ENCODE measurements at places on chromosomes 7 and 10.

GRCh38 chr7:88689821-88690220, 69.7 kb upstream of the ZNF804B start:
- DNase-seq: no peak

- peak; percentile 76 for DNase-seq
Measured at GRCh38 chr7:127391591-127392181, 822 bp downstream of the ZNF800 start.

- DNase-seq: no peak
Measured at GRCh38 chr7:55261386-55261770, 103.8 kb upstream of the LANCL2 start.

- no peak for DNase-seq
Measured at GRCh38 chr10:72831696-72832409, 61.7 kb upstream of the OIT3 start.

GRCh38 chr7:136664537-136664936, 203.9 kb upstream of the CHRM2 start:
- DNase-seq: no peak

GRCh38 chr7:964401-965231, 10.1 kb upstream of the ADAP1 start:
- peak; percentile 74 for DNase-seq

DNA sequence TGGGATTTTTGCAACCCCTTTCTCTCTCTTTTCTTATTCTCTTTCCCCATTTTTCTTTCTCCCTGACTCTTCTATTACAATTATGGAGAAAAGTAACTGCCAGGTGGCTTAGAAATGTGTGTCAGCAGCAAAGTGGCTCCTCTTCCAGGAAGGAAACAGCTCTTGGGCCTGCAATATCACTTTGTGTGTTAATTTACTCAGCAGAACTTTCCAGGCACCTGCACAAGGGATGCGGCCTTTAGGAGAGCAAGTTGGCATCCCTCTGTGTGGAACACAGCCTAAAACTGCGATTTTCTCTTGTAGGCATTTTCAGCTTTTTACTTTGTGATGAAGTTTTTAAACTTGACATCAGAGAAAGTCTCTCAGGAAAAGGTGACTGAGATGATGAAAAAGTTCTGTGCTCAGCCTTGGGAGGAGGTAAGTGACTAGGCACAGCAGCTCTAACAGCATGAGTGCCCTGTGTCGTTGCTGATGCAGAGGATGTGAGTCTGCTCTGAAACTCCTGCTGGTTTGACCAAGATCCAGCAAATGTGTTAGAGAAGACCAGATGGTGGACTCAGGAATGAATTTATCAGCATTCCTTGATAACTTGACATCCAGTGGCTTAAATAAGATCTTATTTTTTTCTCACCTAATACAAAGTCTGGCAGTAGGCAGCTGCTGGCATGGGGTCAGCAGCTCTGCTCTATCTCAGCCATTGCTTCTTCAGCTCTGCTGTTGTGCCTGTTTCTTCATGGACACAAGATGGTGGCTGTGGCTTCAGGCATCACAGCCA, 47.4 kb upstream of the CC2D2B start:
- no peak for DNase-seq

DNA sequence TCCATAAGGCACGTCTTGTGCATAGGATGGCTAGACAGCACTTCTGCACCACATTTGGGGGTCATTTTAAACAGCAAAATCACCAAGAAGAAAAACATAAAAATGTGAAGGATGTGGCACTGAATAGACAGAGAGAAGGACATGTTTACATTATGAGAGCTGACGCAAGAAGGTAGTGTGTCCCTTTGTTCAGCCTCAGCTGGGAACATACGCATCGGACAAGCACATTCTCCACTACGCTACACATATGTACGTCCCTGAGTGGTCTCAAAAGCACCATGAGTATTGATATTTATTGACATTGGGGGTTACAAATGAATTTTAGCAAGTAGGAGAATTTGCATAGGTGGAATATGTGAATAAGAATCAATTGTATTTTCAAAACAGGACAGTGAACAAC, 20.2 kb downstream of the DDC start:
- no peak for DNase-seq

DNA sequence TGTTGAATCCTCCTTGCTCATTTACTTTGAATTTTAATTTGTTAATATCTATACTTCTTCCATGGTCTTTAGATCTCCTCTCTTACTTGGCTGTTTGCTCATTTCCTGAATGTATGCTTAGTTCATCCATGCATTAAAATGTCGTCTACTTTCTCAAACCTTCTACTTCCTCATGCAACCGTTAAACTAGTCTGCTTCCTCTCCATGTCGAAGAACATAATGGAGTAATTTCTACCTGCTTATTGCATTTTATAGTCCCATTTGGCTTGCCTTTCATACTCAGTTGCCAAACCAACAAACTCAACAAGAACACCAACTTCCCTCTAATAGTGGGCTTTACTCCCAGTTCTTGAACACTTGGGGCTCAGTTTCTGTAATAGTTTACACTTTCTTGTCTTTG, 43.8 kb upstream of the SEMA3D start:
- no peak for DNase-seq

DNA sequence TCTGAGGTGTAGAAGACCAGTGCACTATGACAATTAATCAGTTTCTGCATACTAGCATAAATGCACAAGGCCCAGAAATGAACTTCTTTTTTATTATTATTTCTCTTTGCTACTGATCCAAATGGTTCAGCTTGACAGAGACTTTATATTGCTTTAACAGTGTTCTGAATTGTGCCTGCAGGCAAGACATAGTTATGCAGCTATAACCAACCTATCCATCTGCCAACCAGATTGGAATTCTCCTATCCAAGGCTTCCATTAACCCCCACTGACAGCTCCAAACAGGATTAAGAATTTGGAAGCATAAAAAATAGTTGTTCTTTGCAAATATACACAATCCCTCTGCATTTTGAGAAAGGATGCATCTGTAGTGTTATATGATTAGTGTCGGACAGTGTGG, 98.2 kb downstream of the BTRC start:
- no peak for DNase-seq

- DNase-seq: peak; percentile 57
Measured at GRCh38 chr10:113313048-113313602, 239.7 kb upstream of the HABP2 start.

DNA sequence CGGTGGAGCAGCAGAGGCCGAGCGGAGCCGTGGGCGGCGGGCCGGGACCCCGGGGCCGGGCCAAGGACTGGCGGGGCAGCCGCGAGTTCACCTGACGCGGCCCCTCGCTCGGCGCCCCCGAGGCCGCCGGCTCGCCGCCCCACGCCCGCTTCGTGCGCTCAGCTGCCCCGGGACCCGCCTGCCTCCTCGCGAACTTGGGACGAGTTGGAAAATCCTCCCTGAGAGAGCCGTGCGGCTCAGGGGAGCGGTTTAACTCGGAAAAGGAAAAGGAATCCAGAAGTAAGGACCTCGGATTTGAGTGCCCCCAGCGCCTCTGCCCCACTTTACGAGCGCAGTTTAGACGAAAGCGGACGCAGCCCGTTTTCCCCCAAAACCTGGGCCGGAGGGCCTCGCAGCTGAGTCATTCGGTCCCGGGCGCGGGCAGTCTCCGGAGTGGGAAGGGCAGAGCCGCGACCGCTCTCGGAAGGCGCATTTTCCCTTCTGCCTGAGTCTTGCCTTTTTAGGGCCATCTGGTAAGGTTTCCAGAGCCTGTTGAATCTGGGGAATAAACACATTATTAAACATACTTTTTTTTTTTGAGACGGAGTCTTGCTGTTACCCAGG, 744 bp downstream of the CREM start:
- DNase-seq: peak; percentile 67

DNA sequence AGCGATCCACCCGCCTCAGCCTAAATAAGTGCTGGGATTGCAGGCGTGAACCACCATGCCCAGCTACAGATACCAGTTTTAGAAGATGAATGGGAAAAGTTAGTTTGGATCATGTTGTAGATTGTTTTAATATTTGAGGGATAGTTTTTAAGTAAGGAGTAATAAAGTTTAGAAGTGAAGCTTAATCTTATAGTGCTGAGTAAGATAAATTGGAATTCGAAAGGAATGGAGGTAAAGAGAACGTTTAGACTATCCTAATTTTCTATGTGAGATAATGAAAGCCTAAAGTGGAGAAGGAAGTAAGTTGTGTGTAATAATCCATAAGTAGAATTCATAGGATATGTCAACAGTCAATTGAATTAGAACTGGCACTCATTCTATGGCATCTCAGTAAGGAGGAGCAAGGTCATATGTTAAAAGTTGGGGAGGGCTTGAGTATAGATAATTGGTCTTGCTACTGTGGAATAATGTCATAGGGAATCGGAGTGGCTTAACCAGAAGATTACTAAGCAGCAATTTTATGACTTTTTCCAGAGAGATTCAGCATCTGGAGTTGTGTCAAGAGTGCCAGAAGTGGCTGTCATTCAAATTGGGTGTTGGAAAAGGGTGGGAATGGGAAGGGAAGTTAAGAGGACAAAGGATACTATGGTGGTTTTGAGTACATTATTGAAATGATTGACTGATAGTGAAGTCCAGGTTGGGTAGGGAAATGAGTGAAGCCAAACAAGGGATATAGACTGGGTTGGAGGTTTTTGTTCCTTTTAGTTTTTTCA, 12.1 kb downstream of the TAX1BP1 start:
- no peak for DNase-seq

GRCh38 chr7:28176174-28176573, 4.4 kb downstream of the JAZF1 start:
- DNase-seq: no peak

DNA sequence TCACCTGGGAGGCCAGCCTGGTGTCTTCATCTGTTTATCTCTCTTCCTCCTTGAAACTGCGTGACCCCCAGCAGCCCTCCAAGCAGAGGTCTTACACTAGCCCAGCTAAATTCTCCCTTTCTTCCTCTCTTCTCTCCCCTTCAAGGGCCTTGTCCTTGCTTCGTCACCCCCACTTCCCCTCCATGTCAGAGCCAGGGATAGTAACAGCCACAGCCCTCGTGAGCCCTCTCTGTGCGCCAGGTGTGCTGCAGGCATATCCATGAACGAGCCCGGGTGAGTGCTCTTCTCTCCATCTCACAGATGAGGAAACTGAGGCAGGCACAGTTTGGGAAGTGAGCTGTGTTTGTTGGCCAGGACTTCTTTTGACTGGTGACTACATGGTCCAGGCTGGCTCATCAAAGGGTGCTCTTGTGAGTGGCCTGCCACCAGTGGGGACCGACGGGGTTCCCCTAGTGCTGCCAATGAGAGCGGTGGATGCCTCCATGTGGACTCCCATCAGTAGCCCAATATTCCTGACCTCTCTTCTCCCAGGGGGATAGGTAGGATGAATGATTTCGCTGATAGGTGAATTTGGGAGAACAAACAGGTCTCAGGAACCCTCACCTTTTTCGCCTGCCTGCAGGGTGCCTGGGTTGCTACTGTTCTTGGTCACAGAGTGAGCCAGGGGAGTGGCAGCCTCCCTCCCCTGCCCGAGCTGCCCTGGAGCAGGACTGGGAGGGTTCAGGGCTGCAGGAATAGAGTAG, 38.1 kb downstream of the ADRA2A start:
- DNase-seq: no peak

DNA sequence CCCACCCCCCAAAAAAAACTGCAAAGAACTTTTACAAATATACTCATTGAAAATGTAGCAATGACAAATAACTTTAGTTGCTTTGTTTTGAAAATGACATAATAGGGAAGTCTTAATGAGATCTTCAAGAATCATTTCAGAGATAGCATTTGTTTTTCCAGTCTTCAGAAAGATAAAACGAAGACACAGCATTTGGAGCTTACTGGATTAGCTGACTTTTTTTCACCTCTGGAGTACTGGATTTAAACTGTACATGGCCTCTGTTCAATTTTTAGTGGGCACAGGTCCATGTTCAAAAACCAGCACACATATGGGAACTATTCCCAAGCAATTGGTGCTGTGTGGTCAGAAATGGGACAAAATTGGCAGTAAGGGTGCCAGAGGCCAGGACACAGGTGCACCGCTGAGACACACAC, 3.9 kb downstream of the RAB11FIP2 start:
- no peak for DNase-seq

DNA sequence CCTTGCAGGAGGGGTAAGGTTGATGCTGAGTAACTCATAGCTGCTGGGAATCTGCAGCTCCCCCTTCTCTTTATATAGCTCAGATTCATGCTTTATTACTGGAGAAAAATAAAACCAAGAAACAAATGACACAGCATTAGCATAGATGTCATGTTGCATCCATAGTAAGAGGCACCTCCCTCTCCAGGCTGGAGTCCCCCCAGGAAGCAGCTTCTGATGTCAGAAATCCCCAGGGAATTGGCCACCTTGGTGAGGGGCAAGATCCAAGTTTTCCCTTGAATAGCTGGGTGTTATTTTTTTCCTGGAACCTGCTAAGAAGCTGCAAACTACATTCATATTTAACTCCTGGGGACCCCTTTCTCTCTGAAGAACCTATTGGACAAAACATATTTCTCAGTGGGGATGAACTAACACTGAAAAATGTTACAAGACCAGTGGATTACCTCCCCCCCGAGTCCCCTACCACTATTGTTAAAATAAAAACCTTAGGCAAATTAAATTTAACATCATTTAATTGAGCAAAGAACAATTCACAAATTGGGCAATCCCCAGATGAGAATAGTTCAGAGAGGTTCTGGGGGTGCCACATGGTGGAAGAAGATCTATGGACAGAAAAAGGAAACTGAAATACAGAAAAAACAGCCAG, 163.7 kb upstream of the NAMPT start:
- no peak for DNase-seq

- no peak for DNase-seq
Measured at GRCh38 chr7:47908720-47909119, 39.5 kb downstream of the PKD1L1 start.
